ENCODE measurements at places on chromosomes 5 and 9.

DNA sequence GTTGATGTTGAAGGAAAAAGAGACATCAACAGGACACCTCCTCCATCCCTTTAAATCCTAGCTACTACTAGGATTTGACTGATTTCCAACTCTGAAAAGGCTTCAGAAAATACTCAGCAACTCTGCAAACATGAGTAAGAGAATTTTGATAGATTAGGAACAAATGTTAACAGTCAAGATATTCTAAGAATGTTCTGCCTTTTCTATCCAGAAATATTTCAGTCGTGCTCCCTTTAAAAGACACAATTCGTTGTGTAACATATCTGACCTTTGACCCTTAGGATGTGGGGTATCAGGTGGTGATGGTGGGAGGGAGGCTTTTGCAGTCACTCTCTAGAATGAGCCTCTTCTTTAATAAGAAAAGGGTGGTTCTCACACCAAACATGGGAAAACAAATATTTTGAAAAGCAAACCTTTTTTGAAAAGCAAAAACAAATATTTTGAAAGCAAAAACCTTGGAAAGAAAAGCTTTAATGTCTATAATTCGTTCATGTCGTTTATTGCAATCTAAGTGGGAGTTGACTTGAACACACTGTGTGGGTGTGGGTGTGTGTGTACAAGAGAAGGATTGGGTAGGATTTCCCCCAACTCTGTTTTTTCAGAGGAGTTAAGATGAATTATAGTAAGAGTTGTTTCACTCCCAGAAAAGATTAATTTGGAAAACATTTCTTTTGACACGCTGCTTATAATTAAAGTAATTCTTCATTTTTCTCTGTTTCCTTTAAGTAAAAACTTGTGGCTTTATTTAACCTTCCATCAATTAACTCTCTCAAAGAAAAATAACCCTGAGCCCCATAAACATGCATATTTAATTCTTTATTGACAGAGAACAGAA, 152.8 kb downstream of the TMEM167A start:
- no peak for DNase-seq

DNA sequence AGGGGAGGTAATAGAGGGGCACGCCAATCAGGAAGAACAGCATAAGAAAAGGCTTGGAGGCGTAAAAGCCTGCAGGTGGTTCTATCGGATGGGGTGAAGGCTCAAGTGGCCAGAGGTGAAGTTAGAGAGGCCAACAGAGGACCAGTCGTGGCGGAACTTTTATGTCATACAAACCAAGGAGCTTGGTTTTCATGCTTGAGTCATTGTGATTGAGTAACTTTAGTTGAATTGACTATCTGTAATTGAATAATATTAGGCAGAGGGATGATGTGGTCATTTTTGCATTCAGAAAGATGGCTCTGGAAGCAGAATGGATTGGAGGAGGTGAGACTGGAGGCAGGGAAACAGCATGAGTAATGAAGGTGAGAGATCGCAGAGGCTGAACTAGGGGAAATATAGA, 7.2 kb upstream of the SPINK4 start:
- no peak for DNase-seq

DNA sequence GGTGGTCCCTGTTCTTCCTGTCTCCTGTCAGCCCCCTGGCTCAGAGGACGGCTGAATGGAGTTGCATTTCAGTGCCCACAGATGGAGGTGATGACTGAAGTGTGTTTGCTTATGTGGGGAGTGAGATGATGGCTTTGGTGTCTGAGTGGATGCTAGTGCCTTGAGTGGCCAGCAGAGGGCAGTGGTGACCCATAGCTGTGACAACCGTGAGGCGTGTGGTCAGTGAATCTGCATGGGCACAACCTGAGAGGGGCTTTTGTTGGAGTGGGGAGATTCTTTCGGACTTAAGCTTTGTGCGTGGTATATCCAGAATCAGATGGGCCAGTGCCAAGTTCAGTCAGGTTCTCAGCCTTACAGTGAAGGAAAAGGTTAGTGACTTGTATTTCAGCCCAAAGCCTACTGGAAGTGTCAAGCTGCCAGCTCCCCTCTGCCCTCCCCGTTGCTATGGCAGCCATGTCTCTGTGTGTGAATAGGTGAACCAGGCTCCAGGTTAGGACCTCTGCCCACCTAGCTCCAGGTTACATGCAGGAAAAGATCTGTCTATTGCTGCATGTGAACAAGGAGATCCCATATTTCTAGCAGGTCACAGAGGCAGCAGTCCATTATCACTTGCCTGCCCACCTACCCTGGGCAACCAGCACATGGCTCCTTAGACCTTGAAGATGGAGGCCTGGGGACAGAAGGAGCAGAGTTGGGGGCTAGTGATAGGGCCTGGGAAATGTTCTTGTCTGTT, 14.7 kb upstream of the CXXC5 start:
- peak; percentile 43 for DNase-seq

- no peak for DNase-seq
Measured at GRCh38 chr5:65037831-65038815, 269.4 kb downstream of the CWC27 start.

- DNase-seq, result no peak
Measured at GRCh38 chr5:153860195-153860886, 178.4 kb downstream of the FAM114A2 start.

DNA sequence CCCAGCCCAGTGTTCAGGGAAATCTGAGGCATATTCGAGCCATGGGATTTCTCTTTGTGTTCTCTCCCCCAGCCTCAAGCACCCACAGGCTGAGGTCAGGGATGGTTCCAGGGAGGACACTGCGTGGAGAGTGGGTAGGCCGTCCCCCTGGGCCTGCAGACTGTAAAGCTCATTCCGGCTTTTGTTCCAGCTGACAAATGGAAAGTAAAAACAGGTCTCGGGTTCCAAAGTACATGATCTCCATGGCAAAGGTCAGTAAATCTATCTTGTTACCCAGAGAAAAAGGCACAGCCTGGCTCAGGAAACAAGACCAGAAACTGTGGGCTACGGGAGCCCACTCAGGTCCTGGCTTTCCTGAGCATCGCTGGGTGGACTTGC, 116.2 kb downstream of the ROR2 start:
- DNase-seq, result no peak

DNA sequence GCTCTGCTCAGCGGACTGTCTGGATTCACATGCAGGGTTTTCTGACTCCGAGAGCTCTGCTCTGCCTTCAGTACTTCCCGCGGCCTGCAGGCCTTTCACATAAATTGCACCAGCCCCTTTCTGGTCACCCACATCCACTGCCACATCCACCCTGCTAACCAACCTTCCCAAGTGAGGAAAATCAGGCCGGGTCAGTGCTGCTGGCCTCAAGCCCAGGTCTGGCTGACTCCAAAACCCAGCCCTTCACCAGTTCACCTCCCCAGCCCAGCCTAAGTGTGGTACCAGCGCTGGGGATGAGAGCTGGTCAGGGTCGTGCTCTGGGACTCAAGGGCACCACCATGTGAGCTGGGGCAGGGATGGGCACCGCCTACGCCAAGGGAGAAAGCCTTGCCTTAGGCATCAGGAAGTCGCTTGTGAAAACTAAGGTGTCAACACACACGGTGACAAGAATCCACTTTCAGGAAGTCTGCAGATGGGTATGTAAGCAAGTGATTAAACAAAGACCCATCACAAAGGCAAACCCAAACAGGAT, 12.3 kb downstream of the LMAN2 start:
- no peak for DNase-seq

DNA sequence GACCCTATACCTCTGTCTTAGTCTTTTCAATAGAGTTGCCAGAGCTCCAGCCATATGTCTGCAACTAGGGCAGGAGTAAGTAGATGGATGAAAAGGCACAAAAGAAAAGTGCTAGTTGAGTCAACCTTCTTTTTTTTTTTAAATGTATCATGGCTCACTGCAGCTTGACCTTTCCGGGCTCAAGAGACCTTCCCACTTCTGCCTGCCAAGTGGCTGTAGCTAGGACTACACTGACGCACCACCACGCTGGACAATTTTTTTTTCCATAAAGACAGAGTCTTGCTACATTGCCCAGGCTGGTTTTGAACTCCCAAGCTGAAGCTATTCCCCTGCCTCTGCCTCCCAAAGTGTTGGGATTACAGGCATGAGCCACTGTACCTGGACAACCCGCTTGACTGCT, 27.3 kb downstream of the FOXE1 start:
- no peak for DNase-seq

DNA sequence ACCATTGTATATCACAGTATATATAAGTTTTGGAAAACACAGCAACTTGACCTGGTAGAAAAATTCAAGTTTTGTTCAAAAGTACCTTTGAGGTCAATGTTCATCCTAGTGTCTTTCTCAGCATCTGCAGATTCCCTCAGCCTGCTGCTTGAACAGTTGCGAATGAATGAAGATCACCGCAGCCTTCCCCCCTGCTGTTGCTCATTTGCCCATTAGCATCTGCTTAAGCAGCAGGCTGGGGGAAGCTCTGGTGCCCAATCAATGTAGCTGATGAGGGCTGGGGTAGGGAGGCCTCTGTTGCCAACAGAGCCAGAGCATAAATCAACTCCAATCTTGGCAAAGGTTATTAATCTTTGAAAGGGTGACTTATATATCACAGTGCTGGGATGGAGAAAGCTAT, 586.5 kb upstream of the PTPRD start:
- no peak for DNase-seq

- DNase-seq, result no peak
Measured at GRCh38 chr5:131854134-131854533, 57.3 kb upstream of the FNIP1 start.

DNA sequence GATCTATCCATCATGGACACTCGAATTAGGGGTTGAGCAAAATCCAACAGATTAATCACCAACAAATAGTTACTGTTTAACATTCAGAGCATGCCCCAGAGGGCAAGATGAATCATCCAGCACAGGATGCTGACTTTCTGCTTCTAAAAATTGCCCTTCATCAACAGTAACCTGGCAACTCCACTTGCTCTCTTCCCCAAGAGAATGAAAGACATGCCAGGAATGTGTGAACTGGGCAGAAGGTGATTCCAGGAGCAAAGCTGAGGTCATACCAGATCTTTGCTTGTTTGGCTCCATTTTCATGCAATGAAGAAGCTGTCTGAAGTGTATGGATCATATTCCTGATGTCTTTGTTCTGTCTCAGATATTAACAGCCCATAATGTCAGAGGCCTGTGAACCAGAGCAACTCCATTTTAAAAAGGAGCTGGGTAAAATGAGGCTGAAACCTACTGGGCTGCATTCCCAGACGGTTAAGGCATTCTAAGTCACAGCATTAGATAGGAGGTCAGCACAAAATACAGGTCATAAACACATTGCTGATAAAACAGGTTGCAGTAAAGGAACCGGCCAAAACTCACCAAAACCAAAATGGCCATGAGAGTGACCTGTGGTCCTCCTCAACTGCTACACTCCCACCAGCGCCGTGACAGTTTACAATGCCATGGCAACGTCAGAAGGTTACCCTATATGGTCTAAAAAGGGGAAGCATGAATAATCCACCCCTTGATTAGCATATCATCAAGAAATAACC, 2.5 kb upstream of the ZNF367 start:
- DNase-seq, result no peak

- DNase-seq, result no peak
Measured at GRCh38 chr5:147671365-147671764, 111.2 kb downstream of the JAKMIP2 start.

GRCh38 chr5:150137997-150138396, 17.6 kb downstream of the PDGFRB start:
- no peak for DNase-seq

DNA sequence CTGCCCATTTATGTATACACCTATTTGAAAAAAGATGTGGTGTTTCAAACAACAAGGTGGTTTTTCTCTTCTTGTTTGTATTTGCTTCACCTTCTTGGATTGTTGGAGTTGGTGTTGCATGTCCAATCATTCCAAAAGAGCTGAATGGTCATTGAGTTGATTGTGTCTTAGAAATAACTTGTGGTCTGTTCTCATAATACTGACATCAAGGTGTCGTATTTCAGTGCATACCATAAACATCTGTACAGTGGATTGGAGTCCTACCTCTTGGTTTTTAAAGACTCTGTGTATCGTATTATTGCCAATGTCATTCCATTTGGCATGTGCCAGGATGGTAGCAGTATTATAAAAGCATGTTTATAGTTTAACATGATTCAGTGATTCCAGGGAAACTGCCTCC, 73.2 kb downstream of the TRIO start:
- no peak for DNase-seq

- no peak for DNase-seq
Measured at GRCh38 chr9:76644171-76644570, 120.1 kb upstream of the PCA3 start.

DNA sequence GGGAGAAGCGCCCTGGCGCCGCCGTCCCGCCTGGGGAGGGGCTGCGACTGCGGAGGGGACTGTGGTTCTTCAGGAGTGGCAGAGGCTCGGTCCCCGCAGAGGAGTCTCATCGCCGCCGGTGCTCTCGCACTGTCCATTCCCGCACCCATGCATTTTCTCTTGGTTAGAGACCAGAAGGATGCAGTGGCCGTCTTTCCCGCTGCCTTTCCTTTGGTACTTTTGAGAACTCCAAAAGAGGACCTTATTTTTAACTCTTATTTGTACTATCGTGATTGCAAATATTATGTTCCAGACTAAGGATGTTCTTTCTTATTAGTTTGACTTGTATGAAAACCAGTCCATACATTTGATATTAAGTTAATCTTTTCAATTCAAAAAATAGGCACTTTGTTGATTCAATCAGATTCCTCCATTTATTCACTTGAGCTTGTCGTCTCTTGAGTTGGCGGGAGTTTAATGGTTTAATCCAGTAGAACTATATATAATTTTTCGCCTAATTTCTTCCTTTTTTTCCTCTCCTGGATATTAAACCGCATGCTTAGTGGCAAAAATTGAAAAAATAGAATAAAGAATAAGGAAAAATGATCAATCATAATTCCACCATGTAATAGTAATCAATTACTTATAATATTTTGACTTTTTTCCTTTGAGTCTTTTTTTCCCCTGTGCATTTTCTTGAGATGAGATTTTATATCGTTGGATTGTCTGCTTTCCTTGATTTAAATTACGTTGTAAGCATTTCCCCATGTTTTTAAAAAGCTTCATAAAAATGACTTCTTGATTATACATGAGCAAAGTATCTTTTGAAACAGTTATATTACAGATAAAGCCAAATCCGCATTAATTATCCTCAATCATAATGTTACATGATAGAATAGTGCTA, 861 bp downstream of the ZFYVE16 start:
- DNase-seq, result no peak

DNA sequence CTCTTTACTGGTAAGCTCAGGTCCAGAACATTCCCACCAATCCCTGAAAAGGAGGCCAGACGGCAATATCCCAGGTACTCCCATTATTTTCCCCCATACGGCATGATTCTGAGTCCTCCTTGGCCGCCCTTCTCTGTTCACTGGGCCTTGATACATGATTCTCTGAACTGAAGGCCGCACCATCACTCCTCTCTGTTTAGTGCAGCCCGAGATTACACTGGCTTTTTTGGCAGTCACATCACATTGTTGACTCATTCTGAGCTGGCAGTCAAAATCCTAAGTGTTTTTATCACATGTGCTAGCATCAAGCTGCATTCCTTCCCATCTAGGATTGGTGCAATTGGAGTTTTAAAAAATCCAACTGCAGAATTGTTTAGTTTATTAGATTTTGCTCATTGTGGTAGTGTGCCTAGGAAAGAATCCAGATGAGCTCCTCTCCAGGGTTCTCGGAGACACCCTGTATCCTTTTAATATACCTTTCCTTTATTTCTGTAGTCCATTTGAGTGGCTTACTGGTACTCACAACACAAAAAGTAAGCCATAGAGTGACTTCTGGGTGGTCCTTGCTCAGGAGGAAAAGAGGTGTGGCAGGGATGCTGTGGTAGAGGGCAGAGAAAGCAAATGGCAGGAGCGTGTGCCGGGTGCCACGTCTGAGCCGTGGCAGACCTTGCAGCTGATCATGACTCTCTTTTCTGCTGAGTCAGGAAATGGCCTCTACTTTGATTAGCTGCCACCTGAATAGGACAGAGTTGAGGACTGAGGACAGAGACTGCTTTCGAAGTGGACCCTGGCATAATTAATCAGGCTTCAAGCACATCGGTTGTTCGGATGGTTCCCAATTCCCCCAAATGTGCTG, 121.1 kb upstream of the IL12B start:
- no peak for DNase-seq

Measured in effector CD8-positive, alpha-beta T cell (primary cell).